Activated CD4-positive, alpha-beta memory T cell treated with anti-CD3 and anti-CD28 coated beads, Interleukin-2, amount 10 ng/mL, durations not matched to agents 7 days and 5 days (primary cell): ENCODE measurements at places on chromosomes 2 and 18. TPM values are rescaled to one million over a fixed set of nuclear protein-coding genes. Genes with fewer than 3 reads are reported as not detected.

The DPP10 gene
- total RNA-seq, result not detected

The CFAP65 gene
- not detected for total RNA-seq

The AQP4 gene
- not detected for total RNA-seq

The FOXD4L1 gene
- 0.23 TPM for total RNA-seq

The IGFBP2 gene
- total RNA-seq, result 0.83 TPM

The ZDBF2 gene
- 15.6 TPM for total RNA-seq

DNA sequence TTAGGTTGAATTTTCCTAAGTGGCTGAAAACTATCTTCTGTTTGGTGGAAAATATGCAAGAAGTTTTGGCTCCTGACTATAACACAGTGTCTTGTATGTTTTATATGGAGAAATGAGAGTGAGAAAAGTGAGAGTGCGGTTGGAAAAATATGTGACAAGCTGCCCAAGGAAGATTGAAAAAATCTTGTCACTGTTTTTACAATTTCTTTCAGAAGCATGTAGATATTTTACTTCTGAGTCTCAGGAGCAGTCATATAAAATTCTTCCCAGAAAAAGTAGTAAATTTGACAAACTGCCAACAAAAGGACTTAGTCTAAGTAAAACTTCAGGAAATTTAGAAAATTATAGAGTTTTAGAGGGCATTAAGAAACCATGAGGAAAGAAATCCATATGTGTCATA lies 19.4 kb upstream of the RMND5A start:
- H3K4me3 ChIP-seq, result no peak overlapping the region
- DNase-seq, result no peak
- H3K27me3 ChIP-seq, result peaks cover 3% of the 10 kb centered on the region
- H3K4me1 ChIP-seq, result peaks cover 8% of the 10 kb centered on the region

DNA sequence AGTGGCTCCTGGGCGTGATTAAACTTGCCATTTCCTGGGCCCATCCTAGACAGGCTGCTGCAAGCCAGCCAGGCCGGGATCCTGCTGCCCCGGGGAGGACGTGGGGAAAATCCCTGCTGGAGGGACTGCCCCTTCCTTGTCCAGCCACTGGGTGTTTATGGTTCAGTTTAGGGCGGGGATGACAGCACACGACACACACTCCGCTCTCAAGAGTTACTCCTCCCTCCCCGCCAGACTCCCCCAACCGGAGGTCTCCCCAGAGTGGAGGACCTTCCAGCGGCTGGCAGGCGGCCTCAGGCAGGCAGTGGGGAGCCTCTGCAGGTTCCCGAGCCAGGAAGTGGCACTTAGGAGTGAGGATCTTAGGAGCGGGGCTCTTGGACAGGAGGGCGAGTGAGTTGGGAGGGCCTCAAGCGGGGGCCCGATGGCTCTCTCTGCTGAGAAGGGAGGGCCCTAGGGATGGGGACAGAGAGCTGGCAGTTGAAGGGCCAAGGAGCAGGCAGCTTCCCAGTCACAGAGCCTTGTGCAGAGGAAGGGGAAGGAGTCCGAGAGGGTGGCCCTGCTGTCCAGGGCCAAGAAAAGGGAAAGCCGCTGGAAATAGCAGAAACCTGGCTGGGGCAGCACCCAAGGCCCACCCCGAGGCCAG lies 5.7 kb upstream of the GPR35 start:
- peak overlapping the region; percentile 7 for H3K27ac ChIP-seq
- peaks cover 26% of the 10 kb centered on the region for H3K36me3 ChIP-seq
- H3K27me3 ChIP-seq, result no peaks in the 10 kb centered on the region
- no peak for DNase-seq

DNA sequence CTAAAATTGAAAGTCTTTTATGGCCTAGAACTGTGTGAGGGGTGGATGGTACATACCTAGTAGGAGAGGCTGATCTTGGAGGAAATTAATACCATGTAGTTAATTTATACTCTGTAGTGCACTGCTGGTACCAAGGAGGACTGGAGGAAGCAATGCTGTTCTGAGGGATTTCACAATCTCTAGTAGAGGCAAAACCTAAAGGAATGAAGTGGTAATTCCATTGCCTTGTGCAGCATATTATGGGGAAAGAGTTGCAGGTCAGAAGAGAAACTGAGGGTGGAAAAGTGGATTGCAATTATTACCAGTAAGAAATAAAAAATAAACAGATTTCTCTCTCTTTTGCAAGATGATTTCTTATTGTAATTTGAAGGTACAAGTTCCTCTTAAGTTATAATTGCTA lies 2.2 kb downstream of the ABI2 start:
- peaks cover 7% of the 10 kb centered on the region for H3K36me3 ChIP-seq
- no peak overlapping the region for H3K27ac ChIP-seq
- H3K4me3 ChIP-seq, result no peak overlapping the region
- H3K4me1 ChIP-seq, result peaks cover 30% of the 10 kb centered on the region
- no peak for DNase-seq

GRCh38 chr2:204535356-204535755 lies 9.9 kb upstream of the PARD3B start:
- no peaks in the 10 kb centered on the region for H3K4me1 ChIP-seq
- DNase-seq, result no peak
- no peak overlapping the region for H3K4me3 ChIP-seq
- no peak overlapping the region for H3K27ac ChIP-seq
- peaks cover 2% of the 10 kb centered on the region for H3K27me3 ChIP-seq
